ENCODE measurements at places on chromosomes 7 and 10. TPM values are rescaled to one million over a fixed set of nuclear protein-coding genes. Genes with fewer than 3 reads are reported as not detected.

Gene OSBPL3
- total RNA-seq: 3.0 TPM

- no peak for DNase-seq
Observed at GRCh38 chr7:137038706-137039105, 170.3 kb downstream of the CHRM2 start.

DNA sequence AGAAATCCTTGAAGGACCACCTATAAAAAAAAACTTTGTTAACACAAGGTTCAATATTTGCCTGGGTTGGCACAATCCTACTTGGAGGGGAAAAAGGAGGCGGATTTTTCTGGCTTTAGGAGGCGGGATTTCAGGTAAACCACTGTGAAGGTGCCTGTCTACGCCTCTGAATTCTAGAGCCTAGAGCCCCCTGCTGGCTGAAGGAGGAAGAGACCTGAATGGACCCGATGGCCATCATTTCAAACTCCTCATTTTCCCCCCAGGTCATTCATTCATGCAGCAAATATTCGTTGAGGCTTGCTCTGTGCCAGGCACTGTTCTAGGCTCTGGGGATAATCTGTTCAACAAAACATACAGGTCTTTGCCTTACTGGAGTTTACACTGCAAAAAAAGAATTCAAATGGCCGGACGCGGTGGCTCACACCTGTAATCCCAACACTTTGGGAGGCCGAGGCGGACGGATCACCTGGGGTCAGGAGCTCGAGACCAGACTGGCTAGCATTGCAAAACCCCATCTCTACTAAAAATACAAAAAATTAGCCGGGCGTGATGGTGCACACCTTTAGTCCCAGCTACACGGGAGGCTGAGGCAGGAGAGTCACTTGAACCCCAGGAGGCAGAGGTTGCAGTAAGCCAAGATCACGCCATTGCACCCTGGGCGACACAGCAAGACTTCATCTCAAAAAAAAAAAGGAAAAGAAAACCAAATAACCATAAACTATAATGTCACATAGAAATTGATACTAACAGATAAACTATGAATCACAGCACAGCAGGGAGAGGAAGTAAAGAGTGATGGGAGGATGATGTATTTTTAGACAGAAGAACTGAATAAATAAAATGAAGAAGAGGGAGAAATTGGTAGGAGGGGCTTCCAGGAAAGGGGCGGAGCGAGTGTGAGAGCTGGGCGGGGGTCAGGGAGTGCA lies 90.1 kb upstream of the NFE2L3 start:
- DNase-seq: peak; percentile 60

- DNase-seq: no peak
Observed at GRCh38 chr10:88819290-88819689, 16.8 kb downstream of the LIPM start.
